ENCODE measurements at places on chromosomes 11 and 22. TPM values are rescaled to one million over a fixed set of nuclear protein-coding genes. Genes with fewer than 3 reads are reported as not detected.
A peak's percentile ranks its signal among the peaks of the same experiment; 100 is the strongest.

SLC22A12 gene
- not detected for total RNA-seq

SLC6A5 gene
- not detected for total RNA-seq

DNA sequence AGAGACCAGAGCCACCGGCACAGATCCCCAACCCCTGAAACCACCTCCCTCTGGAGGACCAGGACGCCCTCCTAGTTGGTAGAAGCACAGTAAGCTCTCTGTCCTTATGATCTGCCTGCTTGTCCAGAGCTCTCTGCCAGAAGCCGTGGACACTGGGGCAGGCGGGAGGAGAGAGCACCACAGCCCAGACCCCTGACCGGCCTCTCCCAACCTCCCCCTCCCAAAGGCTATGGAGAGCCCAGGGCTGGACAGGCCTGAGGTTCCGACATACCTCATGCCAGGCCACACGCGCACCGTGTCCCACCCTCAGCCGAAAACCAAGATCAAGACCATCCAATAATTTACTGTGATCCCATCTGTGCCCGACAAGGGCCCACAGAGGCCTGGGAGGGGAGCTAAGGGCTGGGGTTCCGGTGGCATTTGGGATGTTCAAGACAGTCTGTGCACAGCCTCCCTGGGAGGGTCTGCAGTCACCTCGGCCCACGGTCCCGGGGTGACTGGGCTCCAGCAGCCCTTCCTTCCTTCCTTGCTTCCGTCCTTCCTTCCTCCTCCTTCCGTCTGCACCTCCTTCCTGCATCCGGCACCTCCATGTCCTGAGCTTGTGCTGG is 3.4 kb downstream of the HRAS start:
- DNase-seq, result no peak

- no peak for DNase-seq
These were observed 154.1 kb downstream of the DDX10 start for GRCh38 chr11:108818971-108819370.

DNA sequence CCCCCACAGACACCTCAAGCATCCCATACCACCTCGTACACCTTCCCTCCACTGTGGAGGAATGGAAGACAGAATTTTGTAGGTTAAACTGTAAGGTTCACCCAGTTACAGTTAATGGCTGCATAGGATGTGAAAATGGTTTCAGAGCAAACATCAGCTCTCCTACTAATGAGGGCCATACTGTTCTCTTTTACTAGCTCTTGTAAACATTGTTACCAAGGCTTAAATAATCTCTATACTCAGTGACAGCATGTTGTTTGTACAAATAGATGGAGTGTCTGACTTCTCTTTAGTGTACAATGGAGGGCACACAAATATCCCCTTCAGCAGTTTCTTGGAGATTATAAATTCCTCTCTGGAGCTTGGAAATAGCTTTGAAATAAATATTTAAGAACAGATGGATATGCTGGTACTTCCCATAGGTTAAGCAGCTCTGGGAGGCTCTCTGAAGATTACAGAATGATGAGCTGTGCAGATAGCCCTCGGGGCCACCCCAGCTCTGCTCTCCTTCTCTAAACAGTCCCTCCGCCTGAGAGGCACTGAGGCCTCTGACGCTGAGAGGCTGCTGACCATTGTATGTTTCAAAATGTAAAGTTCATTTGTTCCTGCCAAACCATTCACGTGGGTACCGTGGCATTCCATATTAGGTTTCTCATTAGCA is 25.7 kb downstream of the TTC12 start:
- no peak for DNase-seq

- no peak for DNase-seq
These were observed 1.5 kb upstream of the SREBF2 start for GRCh38 chr22:41831383-41831782.

GRCh38 chr22:31080164-31080847 is 812 bp upstream of the SMTN start:
- no peak for DNase-seq

GRCh38 chr22:17742527-17742902 is 31.8 kb downstream of the BID start:
- peak; percentile 62 for DNase-seq

FAM180B gene
- 1.3 TPM for total RNA-seq

DNA sequence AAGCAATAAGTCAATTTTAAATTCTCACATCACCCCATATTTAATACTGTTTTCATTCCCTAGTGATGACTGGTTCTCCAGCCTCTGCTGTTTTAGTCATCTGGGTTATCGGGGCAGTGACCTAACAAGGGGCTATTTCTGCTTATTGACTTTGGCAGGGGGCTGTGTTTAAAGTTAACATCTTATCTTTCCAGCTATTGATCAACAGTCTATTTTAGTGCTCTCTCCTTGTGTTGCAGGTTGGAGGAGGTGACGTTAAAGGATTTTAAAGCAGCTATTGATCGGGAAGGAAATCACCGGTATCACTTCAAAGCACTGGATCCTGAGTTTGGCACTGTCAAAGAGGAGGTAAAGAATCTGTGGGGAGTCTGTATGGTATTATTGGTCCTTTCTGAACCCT is 7.7 kb upstream of the DLAT start:
- no peak for DNase-seq

- peak; percentile 25 for DNase-seq
These were observed 2.9 kb downstream of the PRR33 start for GRCh38 chr11:1888811-1889210.

Data from heart left ventricle (tissue), 16 donors.